Fibroblast of lung (primary cell): ENCODE measurements at places on chromosomes 5 and 9. TPM values are rescaled to one million over a fixed set of nuclear protein-coding genes. Genes with fewer than 3 reads are reported as not detected.

The FAM153A gene
- not detected in 2 replicates for total RNA-seq

The TBC1D2 gene
- total RNA-seq, result 8.2 and 24.9 TPM in 2 replicates

DNA sequence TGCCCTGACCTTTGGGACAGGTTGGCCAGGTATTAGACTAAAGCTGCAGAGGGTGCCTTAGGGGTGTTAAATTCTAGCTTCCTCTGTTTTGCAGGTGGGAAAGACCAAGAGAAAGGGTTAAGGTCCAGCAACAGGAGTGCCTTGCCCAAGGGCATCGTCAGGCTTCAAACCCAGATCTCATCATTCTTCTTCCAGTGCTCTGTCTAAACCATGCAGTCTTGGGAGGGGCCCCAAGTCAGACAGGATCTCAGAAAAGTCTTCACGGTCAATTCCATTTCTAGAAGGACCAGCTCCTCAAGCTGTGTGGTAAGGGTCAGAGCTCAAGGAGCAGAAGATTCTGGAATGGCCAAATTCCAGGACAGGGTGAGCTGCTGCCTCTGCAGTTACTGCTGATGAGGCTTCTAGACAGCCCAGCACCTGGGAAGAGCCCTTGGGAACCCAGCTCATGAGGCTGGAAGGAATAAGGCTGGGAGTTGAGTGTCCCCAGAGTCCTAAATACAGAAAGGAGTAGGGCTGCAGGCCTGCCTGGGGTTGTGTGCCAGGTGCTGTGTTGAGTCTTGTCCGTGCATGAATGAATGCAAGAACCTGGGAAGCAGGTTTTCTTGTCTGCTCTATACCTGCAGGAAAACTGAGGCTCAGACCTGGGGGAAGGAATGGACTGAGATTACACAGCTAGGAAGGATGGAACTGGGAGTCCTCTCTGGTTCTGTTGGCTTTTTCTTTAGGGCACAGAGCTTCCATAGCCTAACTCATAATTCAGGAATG, 69.3 kb downstream of the WWC1 start:
- DNase-seq, result no peak
- H3K4me3 ChIP-seq, result no peak overlapping the region
- no peaks in the 10 kb centered on the region for H3K36me3 ChIP-seq
- peaks cover 11% of the 10 kb centered on the region for H3K4me1 ChIP-seq

DNA sequence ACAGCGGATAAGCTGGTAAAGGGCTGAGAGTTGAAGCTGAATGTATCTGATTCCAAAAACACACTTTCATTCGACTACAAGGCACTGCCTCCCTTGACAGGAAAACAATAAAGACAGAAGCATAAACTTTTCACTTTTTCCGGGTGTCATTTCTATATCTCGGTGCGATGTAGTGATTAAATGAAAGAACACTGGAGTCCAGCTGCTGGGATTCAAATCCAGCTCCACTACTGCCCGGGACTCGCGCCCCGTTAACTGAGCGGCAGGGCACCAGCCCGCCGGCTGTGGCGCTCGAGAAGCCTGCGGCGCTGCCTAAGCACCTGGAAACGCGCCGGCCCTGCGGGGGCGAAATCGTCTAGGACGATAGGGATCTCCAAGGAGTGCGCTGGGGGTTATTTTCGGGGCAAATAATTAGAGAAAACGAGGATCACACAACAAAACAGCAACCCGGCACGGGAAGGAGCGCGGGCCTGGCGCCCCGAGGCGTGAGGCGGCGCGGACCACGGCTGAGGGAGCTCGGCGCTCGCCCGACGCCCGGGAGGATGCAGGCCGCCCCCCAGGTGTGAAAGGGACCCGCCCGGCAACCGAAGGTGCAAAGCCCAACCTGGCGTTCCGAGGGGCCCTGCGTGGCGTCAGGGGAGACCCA, 837 bp downstream of the UIMC1 start:
- peak overlapping the region; percentile 91 for H3K27ac ChIP-seq
- H3K4me3 ChIP-seq, result peak overlapping the region; percentile 70
- peak; percentile 70 for DNase-seq
- H3K27me3 ChIP-seq, result no peaks in the 10 kb centered on the region

The CCNO gene
- total RNA-seq, result not detected in 2 replicates

The MED7 gene
- 9.8 and 11.4 TPM in 2 replicates for total RNA-seq

GRCh38 chr9:134852906-134853654, 27.5 kb upstream of the FCN2 start:
- no peak for DNase-seq
- no peaks in the 10 kb centered on the region for H3K36me3 ChIP-seq

The ADAMTS16 gene
- under 0.01 and 0.17 TPM in 2 replicates for total RNA-seq

The WNK2 gene
- under 0.01 TPM in 1 of 2 replicates, not detected in the other for total RNA-seq

GRCh38 chr5:17808566-17808965, 174.3 kb downstream of the TAF11L14 start:
- H3K4me3 ChIP-seq, result no peak overlapping the region
- no peak overlapping the region for H3K27ac ChIP-seq
- no peak for DNase-seq
- no peaks in the 10 kb centered on the region for H3K27me3 ChIP-seq
- H3K4me1 ChIP-seq, result no peaks in the 10 kb centered on the region

GRCh38 chr5:59773294-59773693, 120.2 kb downstream of the PDE4D start:
- peaks cover under 1% of the 10 kb centered on the region for H3K27me3 ChIP-seq
- DNase-seq, result no peak
- peaks cover 4% of the 10 kb centered on the region for H3K4me1 ChIP-seq
- no peaks in the 10 kb centered on the region for H3K36me3 ChIP-seq
- H3K27ac ChIP-seq, result no peak overlapping the region
- no peak overlapping the region for H3K4me3 ChIP-seq

The AFAP1L1 gene
- total RNA-seq, result 7.1 and 9.5 TPM in 2 replicates

DNA sequence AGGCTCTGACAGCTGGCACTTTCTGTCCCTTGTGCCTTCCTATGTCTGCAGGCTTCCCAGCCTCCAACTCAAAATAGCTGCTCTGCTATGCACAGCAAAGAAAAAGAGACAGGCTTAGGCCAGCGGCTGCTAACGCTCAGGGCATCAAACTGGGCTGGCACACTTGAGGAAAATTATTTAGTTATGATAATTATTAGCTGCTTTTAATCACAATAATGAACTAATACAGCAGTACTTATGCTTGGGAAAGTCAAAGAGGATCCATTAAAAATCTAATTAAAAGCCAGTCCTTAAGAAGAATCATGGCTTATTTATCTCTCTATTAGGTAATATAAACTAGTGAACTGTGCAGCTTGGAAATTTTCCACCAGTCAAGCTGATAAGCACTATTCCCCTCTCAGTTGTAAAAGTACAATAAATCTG, 233.2 kb downstream of the SLIT3 start:
- H3K4me3 ChIP-seq, result no peak overlapping the region
- H3K4me1 ChIP-seq, result no peaks in the 10 kb centered on the region
- DNase-seq, result no peak
- no peak overlapping the region for H3K27ac ChIP-seq

DNA sequence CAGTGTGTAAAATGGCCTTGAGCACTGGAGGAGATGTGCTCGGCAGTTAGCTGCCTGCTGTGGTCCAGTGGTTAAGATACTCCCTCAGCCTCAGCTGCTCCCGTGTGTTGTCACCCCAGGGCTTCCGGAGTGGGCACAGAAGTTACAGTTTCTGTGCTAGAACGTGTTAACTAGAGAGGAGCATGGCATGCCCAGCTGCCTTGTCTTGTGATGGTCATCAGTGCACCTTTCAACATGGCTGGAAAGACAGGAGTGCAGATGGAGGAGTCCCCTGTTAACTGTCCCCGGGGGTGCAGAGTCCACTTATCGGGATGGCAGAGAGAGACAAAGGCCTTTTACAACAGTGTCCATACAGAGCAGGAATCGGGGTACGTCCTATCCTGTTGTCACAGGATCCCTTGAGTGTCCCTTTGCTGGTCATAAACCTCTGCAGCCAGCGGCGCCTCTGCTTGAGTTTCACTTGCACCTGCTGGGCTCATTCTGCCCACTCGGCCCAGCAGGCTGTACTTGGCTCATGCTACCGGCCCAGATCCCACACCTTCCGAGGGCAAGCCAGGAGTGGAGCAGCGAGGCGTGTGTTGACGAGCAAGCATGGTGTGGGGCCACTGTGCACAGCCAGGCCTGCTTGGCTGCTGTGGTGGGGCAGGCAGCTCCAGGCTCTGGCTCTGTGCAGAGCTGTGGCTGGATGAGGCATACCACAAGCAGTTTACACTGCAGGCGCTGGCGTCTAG, 112.6 kb downstream of the EHMT1 start:
- no peaks in the 10 kb centered on the region for H3K27me3 ChIP-seq
- H3K27ac ChIP-seq, result no peak overlapping the region
- no peaks in the 10 kb centered on the region for H3K4me1 ChIP-seq
- H3K4me3 ChIP-seq, result no peak overlapping the region
- peaks cover 7% of the 10 kb centered on the region for H3K36me3 ChIP-seq

DNA sequence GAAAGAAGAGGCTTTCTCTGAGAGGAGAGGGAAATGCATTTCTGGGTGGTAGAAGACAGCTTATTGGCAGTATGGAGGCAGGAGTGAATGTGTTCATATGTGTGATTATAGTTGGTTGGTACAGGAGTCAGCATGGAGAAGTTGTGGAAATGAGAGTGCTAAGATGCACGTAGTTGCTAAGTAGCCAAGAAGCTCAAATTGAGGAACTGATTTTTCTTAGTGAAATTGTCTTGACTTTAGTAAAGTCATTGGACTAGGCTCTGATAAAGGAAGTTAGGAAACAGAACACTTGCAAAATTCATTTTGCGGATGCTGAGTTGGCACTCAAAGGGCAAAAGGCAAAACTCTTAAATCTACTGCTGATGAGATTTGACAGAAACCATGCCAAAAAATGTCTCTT, 158.9 kb upstream of the VCAN start:
- peaks cover 2% of the 10 kb centered on the region for H3K4me1 ChIP-seq
- no peaks in the 10 kb centered on the region for H3K27me3 ChIP-seq
- H3K27ac ChIP-seq, result no peak overlapping the region
- H3K36me3 ChIP-seq, result no peaks in the 10 kb centered on the region
- no peak for DNase-seq

The PTBP3 gene
- 16.7 and 17.2 TPM in 2 replicates for total RNA-seq

The C9 gene
- total RNA-seq, result under 0.01 and 0.33 TPM in 2 replicates

The RNF183 gene
- total RNA-seq, result not detected in 2 replicates

DNA sequence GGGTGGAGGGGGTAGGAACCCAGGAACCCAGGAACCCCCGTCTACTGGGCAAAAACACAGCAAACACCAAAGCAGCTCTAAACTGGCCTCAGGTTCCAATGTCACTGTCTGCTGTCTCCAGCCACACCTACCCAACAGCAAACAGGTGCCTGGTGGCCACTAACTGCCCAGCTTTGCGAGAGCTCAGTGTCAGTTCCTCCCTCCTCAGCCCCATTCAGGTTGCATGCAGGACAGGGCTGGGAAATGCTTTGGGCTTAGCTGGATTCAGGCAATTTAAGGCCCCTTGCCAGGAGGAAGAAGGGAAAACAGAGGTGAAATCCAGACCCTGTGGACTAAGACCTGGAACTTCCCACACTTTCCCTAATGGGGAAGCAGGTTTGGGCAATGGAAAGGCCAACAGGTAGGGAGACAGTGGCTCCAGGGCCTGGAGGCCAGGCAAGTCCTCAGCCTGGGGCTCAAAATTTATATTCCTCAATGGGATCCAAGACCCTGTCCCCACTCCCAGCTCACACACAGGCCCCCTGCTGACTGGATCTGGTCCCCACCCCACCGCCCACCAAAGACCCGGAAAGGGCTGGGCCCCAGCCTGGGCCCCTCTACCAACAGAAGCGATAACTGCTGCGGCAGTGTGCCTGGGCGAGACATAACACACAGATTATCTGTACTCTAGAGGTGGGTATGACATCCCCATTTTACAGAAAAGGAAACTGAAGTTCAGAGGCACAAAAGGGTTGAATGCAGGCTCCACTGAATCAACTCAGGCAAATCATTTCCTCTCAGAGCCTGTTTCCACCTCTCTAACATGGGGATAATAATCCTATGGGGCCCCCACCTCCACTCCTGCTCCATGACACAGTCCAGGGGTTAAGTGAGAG, 3.5 kb downstream of the EEIG1 start:
- DNase-seq, result no peak
- H3K27ac ChIP-seq, result no peak overlapping the region
- H3K27me3 ChIP-seq, result no peaks in the 10 kb centered on the region
- H3K4me1 ChIP-seq, result peaks cover 24% of the 10 kb centered on the region
- H3K36me3 ChIP-seq, result no peaks in the 10 kb centered on the region
- peak overlapping the region; percentile 91 for H3K4me3 ChIP-seq

GRCh38 chr5:150628936-150629485, 11.4 kb upstream of the SYNPO start:
- no peak for DNase-seq
- H3K27me3 ChIP-seq, result no peaks in the 10 kb centered on the region
- H3K4me3 ChIP-seq, result no peak overlapping the region

DNA sequence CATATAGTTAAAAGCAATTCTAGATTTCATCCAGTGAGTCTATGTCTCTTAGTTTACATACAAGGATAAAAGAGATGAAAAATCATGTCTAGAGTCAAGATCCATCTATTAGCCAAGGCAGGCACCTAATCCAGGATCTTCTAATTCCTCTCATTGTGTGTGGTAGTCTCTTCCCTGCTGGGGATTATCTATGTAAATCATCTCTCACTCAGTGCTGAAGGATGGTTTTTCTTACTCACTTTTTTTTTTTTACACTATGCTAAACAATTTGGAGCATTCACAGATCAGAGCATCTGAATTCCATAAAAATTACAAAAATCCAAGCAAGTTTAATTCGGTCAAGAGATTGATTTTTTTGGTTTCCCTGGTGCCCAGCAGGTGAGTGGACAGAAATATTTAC, 154.9 kb upstream of the GDNF start:
- no peak overlapping the region for H3K27ac ChIP-seq
- H3K36me3 ChIP-seq, result no peaks in the 10 kb centered on the region
- H3K27me3 ChIP-seq, result peaks cover 3% of the 10 kb centered on the region
- H3K4me1 ChIP-seq, result no peaks in the 10 kb centered on the region
- H3K4me3 ChIP-seq, result no peak overlapping the region
- DNase-seq, result no peak

The PIP5KL1 gene
- 0.77 and 2.5 TPM in 2 replicates for total RNA-seq

DNA sequence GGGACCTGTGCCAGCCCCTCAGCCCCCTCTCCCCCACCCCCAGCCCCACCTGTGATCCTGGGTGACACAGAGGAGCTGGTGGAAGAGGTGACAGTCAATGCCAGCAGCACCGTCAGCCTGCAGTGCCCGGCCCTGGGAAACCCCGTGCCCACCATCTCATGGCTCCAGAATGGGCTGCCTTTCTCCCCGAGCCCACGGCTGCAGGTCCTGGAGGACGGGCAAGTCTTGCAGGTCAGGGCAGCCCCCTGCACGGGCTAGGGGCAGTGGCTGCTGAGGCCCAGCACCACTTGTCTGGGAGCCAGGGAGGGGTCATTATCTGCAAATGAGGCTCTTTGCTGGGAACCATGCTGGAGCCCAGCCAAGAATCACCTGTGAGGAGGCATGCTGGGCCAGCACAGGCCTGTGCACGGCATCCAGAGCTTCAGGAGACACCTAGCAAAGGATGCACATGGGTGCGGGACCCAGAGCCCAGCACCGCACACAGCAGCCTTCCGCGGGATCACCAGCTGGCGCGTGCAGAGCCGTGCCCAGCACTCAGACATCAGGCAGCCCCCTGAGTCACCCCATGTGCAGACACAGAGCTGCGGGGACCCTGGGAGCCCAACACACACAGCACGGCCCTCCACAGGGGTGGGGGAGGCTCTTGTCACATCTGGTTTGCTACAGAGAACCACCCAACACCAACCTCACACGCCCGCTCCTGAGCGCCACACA, 62.0 kb upstream of the ASS1 start:
- no peak for DNase-seq
- no peak overlapping the region for H3K27ac ChIP-seq
- no peaks in the 10 kb centered on the region for H3K4me1 ChIP-seq
- no peaks in the 10 kb centered on the region for H3K27me3 ChIP-seq
- H3K4me3 ChIP-seq, result no peak overlapping the region
- H3K36me3 ChIP-seq, result no peaks in the 10 kb centered on the region
